ENCODE measurements at places on chromosomes 2 and 18.

- peak; percentile 13 for DNase-seq
Observed at GRCh38 chr2:80335411-80335810, 30.9 kb upstream of the LRRTM1 start.

- no peak for DNase-seq
Observed at GRCh38 chr18:76986406-76986805, 146.2 kb downstream of the MBP start.

DNA sequence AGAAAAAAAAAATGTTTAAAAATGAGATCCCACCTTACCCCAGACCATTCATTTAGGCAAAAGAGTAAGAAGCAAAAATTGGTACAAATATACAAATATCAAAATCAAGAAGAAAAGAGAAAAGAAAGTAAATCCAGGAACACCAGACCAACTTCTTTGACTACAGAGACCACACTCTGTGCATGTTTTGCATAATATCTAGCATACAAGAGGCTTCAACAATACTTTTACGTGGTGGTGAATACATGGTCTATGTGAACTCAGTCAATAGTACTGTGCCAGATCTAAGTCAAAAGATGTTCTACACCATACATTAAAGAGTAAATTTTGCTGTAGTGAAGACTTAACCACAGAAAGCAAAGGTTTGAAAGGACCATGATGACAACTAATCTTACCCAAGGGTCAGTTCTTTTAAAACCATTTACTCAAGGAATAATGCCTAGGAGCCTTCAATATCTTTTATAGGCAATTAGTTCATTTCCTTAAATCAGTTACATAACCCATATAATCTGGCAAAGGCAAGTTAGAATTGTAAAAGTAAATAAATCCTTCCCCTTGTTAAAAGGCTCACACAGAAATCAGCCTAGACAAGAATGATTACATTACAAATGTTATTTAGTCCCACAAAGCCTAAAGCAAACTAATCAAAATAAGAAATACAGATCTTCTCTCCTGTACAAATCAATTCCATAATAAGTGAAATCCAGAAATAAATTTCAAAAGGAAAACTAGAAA, 115.2 kb downstream of the EXOC6B start:
- DNase-seq: no peak

- peak; percentile 54 for DNase-seq
Observed at GRCh38 chr18:59593291-59593717, 103.9 kb downstream of the CCBE1 start.

GRCh38 chr18:79975043-79975442, 10.6 kb downstream of the HSBP1L1 start:
- no peak for DNase-seq

GRCh38 chr2:150125708-150126107, 361.8 kb downstream of the RND3 start:
- DNase-seq: peak; percentile 55

DNA sequence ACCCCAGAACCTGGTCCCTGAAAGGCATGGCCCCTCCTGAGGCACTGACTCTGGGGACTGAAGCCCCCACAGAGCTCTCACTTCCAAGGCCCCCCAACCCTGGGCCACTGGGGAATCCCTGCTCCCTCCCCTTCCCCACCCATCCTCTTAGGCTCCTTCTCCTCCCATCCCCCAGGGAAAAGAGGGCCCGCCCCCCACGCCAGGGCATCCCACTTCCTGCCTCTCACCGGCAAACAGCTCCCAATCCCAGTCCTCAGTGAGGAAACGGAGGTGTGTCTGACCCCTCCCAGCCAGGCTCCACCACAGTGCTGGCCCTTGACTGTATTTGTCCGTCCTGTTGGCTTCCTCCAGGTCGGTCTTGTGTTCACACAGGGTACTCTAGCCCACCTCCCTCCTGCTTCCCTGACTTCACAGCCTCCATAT, 35.0 kb upstream of the PTMA start:
- no peak for DNase-seq

- DNase-seq: no peak
Observed at GRCh38 chr18:2485983-2486382, 85.3 kb downstream of the METTL4 start.

DNA sequence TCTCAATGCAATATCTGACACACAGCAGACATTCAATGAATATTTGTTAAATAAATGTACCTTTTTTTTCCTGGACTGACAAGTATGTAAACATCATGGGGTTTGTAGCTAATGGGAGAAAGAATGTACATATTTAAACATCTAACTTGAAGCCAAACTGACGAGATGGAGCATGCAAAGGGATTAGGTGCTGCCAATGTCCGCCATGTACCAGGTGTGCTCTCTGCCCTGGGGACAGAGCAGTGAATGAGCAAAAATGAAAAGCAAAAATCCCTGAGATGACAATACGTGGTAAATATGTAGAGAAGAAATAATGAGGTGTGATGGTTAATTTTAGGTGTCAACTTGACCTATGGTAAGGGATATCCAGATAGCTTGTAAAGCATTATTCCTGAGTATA, 247.4 kb upstream of the CELF4 start:
- no peak for DNase-seq

GRCh38 chr2:38552259-38552658, 50.5 kb downstream of the HNRNPLL start:
- no peak for DNase-seq

GRCh38 chr18:54607213-54608027, 16.4 kb downstream of the DYNAP start:
- no peak for DNase-seq

DNA sequence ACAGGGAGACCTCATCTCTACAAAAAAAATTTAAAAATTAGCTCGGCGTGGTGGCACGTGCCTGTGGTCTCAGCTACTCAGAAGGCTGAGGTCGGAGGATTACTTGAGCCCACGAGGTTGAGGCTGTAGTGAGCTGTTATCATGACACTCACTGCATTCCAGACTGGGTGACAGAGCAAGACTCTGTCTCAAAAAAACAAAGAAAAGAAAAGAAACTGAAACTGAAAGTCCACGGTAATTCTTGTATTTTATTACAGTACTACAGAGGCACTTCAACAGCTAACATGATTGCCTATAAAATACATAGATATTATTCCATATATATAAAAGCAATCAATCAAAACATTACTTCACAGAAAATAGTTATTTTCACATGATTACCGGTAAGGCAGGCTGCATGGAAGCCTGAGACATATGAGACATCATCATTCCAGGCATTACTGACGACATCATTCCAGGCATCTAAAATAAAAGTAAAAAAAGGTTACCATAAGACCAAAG, 23.1 kb downstream of the PRPF40A start:
- peak; percentile 62 for DNase-seq

DNA sequence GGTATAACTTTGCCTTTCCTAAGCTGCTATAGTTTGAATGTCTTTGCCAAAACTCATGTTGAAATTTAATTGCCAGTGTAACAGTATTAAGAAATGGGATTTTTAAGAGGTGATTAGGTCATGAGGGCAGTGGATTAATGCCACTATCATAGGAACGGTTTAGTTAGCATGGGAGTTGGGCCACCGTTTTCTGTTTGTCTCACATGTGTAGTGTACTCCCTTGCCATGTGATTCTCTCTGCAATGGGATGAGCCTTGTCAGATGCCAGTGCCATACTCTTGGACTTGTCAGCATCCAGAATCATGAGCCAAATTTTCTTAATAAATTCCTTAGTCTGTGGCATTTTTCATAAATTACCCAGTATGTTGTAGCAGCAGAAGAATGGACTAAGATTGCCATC, 388.9 kb upstream of the RGPD4 start:
- no peak for DNase-seq

DNA sequence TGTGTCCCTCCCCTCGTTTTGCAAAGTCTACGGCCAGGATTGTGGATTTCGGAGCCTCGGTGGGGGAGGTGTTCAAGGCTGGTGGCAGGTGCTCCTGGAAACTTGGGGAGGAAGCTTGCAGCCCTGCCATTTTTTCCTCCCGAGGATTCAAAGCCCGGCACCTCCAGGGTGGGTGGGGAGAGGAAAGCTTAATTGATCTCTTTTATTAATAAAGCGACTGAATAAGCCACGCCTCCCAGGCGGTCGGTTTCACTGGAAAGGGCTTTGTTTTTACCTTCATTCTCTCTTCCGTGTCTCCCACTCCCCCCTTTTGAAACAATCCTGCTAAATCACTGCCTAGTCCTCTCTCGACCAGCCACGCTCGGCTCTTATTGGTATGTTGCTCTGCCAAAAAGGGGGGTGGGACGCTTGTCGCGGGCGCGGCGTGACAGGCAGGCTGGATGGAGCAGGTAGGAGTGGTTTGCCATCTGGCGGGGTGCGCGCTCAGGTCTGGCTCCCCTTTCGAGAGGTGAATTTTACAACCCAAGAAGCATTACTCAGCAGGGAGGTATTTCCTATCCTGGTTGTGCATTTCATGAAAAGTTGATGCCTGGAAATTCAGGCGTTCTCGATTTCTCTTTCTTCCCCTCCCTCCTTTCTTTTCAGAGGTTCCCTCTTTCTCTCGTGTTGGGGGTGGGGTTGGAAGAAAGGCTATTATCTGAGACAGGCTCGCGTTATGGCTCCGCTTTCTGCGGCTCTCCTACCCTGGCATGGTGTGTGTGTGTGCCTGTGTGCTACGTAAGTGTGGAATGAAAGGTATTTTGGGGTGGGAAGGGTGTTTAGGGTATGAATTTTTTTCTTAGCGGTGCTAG, 1.4 kb downstream of the NEDD4L start:
- no peak for DNase-seq

GRCh38 chr2:56519806-56520205, 336.0 kb downstream of the CCDC85A start:
- DNase-seq: no peak
